ENCODE measurements at places on chromosomes 11 and 22.

DNA sequence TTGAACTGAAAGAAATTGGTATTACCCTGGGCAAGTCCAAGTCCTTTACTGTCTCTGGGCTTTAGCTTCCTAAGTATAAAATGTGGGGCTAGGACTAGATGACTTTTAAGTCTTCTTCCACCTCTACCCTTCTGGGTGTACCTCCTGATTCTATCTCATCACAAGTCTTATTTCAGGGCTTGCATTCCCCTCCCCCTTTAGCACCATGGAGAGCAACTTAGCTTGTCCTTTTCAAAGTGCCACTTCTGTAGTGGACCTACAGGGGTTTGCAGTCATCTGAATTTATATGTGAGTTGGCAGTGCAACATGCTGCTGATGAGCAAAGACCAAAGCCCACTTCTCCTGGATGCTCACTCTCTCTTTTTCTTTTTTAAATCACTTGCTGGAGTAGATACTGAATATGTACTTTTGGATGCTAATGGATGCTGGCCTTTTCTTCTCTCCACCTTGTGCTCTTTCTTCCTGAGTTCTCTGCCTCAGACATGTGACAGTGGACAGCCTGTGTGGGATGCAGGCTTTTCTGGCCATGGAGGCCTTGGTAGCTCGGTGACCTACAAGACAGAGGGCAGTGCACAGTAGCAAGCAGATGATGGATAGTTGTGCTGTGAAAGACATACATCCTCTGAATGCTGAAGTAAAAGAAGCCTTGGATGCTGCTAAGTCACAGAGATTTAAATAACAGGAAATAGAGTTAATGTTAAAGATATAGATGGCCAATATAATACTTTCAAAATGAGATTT is 185.0 kb downstream of the NELL1 start:
- DNase-seq: no peak

DNA sequence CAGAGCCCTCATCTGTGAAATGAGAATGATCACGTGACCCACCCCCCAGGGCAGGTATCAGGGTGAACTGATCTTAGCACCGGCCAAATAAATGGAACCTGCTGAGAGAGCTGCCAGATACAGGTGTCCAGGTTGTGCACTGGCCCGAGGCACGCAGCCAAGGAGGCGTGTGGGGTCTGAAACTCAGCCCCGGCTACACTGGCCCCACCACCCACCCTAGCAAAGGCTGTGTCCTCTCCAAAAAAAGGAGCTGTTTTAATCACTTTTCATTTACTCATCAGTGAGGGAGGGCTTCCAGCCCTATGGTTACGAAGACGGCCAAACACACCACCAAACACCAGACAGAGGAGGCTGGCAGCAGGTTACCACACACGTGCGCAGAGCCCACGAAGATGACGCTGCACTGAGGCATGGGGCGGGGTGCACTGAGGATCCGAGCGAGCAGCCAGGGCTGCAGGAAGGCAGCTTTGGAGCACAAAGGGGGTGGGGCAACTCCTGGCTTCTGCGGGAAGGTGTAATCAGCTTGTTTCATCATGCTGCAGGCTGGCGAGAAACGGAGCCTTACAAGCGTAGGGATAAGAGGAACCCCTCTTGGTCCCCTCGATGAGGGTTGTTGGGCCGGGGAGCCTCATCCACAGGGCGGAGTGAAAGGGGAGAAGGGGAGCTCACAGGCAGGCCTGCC is 19.5 kb upstream of the SLC22A12 start:
- DNase-seq: no peak

DNA sequence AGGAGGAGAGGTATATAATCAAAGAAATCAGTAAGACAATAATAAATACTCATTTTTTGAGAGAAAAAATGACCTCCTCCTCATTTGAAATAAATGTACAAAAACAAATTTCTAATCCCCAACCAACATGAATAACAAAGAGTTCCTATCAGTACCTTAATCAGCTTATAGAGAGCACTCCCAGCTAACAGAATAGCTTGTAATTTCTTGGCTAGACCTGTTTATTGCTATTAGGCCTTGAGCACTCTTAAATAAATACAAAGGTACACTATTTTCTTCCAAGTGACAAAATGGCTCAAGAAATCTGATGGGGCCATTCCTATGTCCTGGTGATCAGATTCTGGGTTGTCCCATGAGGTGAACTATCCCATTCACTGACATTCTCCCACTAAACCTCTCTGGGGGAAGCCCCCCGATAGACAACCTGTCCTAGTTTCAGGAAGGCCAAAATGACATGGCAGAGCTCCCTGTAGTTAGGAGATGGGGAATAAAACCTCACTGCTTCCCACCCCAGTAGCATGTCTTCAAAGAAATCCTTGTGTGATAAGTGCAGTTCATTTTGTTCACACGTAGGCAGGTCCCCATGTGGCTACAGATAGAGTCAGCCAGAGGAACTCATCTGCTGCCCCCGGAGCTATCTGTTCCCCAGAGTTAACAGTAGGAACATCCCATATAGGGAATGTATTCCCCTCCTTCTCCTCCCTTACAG is 385.7 kb downstream of the SOX6 start:
- DNase-seq: no peak

DNA sequence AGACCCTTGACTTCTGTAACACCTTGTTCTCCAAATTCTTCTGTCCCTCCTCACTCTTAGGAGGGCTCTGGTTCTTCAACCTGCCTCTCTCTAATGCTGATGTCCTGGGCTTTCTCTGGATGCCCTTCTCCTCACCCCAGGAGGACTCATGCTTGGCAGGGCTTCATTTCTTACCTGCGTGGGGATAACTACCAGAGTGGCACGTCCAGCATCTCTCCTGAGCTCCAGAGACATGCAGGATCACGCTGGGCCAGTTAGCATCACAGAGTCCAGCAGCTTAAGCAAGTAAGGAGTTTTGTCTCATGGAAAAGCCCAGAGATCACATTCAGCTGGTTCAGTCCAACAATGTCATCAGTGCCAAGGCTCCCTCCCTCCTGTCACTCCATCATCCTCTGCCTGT is 36.4 kb downstream of the RTL6 start:
- no peak for DNase-seq

GRCh38 chr11:118929501-118930093 is 3.9 kb upstream of the BCL9L start:
- no peak for DNase-seq

GRCh38 chr11:14544611-14545010 is 24.4 kb upstream of the PSMA1 start:
- DNase-seq: no peak

GRCh38 chr11:70839851-70840250 is 412.5 kb downstream of the SHANK2 start:
- DNase-seq: no peak

GRCh38 chr11:115503083-115503885 is 931 bp downstream of the CADM1 start:
- no peak for DNase-seq

DNA sequence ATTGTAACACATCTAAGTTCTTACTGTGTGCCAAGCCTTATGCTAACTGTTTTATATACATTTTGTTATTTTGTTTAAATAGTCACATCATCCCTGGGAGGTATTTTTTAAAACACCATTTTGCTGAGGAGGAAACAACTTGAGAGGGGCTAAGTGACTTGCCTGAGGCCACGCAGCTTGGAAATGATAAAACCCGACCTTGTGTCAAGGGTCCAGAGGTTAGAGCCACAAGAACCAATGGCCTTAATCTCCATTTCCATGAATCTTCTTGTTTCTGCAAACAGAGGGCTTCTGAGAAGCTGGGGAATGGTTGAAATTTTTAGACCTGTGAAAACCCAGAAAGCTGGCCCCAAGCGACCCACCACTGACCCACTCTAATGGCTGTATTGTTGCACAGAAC is 16.7 kb downstream of the ABTB2 start:
- DNase-seq: no peak

- no peak for DNase-seq
These were observed 12.8 kb upstream of the FGF3 start for GRCh38 chr11:69831985-69832384.

DNA sequence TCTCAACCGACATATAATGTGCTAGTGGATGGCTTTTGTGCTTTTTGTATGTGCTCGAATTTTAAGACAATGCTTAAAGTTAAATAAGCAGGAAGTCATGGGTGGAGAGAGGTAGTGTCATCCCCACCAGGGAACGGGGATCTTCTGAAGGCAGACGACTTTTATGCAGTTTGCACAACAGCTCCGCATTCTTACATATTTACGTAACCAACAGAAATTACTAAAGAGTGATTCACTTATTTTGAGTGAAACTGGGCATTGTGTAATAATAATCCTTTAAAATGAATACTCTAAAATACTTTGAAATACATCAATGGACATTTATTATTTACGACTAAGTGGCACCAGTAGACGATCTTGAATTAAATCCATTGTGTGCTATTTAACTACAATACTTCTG is 305.1 kb downstream of the CNTN5 start:
- DNase-seq: no peak

DNA sequence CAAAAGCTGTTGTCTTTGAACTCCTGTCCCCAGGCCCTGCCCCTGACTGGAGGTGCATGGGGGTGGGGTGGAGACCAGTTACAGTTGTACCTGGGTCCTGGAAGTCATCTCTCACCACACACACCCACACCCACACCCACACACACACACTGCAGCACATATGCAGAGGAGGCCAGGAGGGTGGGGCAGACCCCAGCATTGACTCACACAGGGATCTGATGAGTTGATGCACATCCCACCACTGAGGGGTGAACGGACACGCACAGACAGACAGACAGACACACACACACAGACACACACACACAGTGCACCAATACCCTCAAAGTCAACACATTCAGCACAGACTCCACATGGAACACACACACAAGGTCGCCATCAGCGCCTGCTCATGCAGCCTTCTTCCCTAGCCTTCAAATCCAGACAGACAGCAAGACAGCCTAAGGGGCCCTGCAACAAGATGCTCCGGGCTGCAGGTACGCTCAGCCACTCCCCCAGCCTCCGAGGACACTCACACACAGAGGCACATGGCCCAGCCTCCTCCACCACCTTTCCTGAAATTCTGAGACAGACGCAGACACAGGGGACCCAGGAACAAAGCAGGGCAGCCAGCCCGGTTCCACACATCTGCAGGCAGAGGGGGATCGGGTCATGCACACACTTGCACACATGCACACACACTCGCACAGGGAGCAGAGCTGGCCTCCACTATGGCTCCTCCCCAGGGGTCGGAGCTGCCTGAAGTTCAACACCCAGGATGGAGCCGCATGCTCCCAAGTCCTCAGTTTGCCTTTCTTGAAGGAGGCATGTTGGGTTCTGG is 26.5 kb downstream of the SYT7 start:
- DNase-seq: no peak

- no peak for DNase-seq
These were observed 354.2 kb downstream of the TBC1D22A start for GRCh38 chr22:47116426-47117341.

- no peak for DNase-seq
These were observed 9.4 kb upstream of the NAP1L4 start for GRCh38 chr11:3001496-3001895.

DNA sequence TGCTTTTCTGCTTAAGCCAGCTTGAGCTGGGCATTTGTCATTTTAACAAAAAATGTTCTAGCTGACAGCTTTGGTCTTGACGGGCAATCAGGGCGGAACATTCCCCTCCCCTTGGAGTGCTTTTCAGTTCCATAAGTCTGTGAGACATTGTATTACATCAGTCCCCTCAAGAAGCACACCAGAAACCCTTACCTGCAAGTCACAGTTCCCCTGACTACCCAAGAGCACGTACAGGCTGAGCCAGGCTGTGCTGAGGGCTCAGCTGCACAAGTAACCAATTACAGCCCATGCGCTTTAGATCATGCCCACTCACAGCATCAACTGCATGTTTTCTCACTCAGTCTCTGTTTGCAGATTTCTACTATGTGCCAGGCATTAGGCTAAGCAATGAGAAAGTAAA is 19.1 kb downstream of the HIRA start:
- DNase-seq: no peak

- DNase-seq: no peak
These were observed 79.9 kb upstream of the OR4C15 start for GRCh38 chr11:55474321-55474720.

DNA sequence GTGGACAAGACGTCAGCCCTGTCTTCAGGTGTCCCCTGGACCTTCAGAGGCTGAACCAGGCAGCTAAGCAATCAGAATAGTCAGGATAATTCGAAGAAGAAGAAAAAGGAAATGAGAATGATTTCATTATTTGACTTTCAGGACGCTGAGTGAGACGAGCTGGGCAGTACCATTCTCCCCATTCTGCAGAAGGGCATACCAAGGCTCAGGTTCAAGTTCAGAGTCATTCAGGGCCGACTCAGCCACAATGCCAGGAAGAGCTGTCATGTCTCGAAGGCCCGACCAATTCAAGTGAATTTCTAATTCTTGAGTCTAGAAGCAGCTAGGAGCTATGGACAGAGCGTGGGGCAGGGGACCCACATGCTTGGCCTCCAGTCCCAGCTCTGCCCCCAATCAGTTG is 33.8 kb upstream of the CD82 start:
- no peak for DNase-seq

Measured in cortex of kidney (tissue), 1 donor.